ENCODE measurements at places on chromosomes 6 and 20.

- DNase-seq: no peak
These were observed 166.0 kb upstream of the KCNG1 start for GRCh38 chr20:51188941-51189340.

DNA sequence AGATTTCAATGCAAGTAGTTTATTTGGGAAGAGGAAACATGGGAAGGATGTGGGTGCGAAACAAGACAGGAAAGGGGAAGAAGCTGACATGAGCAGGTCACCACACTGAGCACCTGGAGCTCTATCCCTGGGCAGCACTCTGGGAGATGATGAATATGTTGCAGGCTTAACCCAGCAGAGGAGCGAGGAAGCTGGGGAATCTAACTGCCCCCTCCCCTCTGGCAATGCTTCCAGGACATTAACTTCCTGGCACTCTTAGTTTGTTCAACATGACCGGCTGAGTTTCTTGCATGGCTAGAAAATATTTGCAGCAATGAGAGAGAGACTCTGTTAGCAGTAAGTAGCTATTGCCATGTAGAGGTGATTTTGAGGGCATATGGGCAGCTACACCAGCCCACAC is 4.9 kb upstream of the ADA start:
- DNase-seq: no peak

- peak; percentile 74 for DNase-seq
These were observed 27.5 kb upstream of the ZBTB22 start for GRCh38 chr6:33344701-33345697.

DNA sequence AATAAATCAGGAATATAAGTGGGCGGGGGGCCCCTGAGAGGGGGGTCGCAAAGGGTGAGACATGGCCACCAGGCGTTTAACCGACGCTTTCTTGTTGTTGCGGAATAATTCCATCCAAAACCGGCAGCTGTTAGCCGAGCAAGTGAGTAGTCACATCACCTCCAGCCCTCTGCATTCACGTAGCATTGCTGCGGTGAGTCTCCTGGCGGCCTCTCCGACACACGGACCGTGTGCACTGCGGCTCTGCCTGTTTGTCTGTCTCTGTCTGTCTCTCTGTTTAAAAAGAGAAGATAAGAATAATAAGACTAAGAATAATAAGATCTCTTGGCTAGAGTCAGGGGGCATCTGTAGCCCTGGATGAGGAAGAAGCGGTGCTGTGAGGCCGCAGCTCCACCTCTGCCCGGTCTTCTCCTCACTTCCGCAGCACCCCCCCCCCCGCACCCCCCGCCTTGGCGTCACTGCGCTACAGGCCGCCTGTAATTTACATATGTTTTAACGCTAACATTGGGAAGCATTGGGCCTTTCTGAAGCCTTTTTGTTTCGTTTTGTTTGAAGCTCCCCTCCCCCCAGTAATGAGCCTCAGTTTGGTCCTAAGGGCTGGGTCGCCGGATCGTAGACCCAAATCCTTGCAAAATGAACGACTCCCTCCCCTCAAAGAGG is 993 bp downstream of the STX16 start:
- peak; percentile 86 for DNase-seq

DNA sequence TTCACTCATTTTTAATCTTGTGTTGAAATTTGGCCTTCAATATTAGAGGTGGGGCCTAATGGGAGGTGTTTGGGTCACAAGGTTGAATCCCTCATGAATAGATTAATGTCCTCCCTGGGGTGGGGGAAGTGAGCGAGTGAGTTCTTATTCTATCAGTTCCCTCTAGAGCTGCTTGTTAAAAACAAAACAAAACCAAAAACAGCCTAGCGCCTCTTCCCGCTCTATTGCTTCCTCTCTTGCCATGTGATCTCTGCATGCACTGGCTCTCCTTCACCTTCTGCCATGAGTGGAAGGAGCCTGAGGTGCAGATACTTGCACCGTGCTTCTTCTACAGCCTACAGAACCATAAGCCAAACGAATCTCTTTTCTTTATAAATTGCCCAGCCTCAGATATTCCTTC is 89.6 kb upstream of the SLC35F1 start:
- no peak for DNase-seq

DNA sequence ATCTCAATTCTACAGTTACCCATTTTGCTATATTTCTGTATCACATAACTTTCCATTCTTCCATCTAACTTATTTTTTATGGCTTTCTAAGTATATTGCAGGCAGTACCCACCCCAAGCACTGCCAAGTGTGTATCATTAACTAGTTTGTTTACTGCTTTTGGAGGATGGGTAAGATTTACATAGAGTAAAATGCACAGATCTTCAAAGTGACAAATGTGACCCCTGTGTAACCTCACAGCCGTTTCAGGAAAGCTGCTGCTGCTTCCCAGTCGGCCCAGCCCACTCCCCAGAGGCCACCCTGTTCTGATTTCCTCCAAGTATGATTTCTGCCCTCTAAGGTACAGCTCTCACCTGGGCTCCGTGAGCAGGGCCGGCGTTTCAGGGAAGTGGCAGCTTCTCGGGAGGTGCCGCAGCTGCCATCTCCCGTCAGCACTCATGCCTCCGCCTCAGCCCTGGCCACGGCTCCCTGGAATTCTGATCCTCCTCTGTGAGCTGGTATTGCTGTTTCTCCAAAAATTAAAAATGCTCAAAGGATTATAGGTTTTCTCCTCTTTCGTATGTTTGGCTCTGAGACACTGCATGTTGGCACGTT is 15.0 kb upstream of the MAP1LC3A start:
- no peak for DNase-seq

DNA sequence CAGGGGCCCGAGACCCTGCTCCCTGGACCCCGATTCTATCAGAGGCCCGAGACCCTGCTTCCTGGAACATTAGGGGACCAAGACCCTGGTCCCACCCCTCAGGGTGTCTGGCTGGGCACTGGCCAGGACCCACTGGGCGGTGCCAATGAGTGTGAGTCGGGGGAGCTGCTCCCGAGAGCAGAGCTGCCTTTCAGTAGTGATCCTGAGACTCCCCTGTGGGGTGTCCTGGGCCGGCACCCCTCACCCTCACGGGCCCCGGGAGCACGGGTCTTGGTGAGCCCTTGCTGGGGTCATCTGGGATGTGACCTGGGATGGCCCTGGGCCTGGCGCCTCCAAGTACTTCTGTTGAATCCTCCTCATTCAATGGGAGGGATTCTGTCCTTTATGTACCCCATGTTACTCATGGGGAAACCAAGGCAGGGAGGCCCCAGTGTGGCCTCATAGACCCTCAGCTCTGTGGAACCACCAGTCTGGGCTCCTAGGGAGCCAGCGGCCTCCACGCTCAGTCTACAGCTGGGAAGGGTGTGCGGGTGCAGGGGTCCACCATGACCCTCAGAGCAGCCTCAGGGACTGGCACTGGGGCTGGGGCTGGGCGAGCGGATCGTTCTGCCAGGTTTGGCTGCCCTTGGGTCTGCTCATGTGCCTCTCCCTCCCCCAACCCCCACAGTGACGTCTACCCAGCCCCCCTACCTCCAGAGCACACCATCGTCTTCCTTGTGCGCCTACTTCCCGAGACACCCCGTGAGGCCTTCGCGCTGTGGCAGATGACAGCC is 25.6 kb downstream of the COL20A1 start:
- no peak for DNase-seq

- no peak for DNase-seq
These were observed 33.5 kb downstream of the DACT2 start for GRCh38 chr6:168286116-168286515.

DNA sequence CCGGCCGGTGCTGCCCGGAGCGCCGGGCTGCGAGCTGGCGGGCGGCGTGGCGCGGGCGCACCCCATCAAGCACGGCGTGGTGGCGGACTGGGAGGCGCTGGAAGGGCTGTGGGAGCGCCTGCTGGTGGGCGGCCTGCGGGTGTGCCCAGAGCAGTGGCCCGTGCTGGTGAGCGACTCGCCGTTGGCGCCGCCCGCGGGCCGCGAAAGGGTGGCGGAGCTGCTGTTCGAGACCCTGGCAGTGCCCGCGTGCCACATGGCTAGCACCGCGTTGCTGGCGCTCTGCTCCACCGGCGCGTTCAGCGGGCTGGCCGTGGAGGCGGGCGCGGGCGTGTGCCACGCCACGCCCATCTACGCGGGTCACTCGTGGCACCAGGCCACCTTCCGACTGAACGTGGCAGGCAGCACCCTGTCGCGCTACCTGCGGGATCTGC is 517 bp downstream of the ACTL10 start:
- DNase-seq: peak; percentile 10

DNA sequence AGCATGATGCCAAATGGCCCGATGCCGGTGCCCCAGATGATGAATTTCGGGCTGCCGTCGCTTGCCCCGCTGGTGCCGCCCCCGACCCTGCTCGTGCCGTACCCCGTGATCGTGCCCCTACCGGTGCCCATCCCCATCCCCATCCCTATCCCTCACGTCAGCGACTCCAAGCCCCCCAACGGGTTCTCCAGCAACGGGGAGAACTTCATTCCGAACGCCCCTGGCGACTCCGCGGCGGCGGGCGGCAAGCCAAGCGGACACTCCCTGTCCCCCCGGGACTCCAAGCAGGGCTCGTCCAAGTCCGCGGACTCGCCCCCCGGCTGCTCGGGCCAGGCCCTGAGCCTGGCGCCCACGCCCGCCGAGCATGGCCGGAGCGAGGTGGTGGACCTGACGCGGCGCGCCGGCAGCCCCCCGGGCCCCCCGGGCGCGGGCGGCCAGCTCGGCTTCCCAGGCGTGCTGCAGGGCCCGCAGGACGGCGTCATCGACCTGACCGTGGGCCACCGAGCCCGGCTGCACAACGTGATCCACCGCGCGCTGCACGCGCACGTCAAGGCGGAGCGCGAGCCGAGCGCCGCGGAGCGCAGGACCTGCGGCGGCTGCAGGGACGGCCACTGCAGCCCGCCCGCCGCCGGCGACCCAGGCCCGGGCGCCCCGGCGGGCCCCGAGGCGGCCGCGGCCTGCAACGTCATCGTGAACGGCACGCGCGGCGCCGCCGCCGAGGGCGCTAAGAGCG is 144.6 kb downstream of the SOBP start:
- DNase-seq: no peak

- DNase-seq: no peak
These were observed 69.4 kb upstream of the KCNG1 start for GRCh38 chr20:51092338-51092737.

- no peak for DNase-seq
These were observed 3.5 kb upstream of the NT5DC1 start for GRCh38 chr6:116096979-116097816.

DNA sequence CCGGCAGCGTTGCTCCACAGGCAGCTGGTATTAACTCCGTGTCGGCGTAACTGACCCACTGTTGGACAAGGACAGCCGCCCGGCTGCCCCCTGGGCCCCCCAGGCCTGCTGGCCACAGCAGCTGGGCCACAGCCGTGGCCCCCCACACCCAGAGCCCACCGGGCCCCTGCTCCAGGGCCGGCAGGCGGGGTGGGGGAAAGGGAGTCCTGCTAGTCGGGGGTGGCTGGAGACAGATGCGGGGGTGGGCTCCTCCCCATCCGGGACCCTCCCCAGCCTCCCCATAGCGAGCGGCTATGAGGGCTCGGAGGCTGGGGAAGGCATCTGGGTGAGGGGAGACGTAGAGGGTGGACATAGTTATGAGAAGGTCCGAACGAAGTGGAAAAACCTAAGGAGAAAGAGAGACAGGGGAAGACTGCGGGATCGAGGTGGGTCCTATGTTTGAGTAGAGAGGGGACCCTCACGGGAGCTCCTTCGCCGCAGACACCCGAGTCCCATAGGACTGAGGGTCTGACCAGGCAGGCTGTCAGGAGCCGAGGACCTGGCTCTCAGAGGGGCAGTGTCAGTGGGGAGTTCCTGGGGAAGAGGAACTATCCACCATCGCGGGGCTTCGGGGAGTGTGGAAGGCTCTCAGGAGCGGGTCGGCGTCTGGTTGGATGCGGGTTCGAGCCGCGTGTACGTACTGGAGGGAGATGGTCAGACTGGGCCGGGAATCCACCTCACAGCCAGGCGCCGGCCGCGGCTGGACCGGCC is 511 bp downstream of the VARS1 start:
- peak; percentile 12 for DNase-seq

- no peak for DNase-seq
These were observed 1.5 kb upstream of the HMGN4 start for GRCh38 chr6:26536571-26537159.

DNA sequence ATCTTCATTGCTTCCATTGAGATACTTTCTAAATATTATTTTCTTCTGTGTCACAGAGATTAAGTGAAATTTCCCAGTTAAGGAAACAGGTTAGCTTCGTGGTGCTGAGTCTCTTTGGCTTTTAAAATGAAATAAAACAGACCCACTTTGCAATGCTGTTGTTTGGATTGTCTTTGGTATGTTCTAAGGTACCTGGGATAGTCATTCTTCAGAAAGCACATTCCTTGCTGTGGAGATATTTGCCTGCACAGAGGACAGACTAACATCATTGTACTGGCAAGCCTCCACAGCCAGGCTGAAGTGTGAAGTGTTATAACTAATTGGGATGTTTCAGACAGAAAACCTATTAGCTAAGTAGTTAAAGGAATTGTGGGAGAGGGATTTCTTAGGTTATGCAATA is 148.8 kb upstream of the EPHA7 start:
- no peak for DNase-seq

- DNase-seq: no peak
These were observed 16.9 kb downstream of the USP49 start for GRCh38 chr6:41878246-41878645.

GRCh38 chr6:12017263-12017662 is 5.2 kb downstream of the HIVEP1 start:
- no peak for DNase-seq

DNA sequence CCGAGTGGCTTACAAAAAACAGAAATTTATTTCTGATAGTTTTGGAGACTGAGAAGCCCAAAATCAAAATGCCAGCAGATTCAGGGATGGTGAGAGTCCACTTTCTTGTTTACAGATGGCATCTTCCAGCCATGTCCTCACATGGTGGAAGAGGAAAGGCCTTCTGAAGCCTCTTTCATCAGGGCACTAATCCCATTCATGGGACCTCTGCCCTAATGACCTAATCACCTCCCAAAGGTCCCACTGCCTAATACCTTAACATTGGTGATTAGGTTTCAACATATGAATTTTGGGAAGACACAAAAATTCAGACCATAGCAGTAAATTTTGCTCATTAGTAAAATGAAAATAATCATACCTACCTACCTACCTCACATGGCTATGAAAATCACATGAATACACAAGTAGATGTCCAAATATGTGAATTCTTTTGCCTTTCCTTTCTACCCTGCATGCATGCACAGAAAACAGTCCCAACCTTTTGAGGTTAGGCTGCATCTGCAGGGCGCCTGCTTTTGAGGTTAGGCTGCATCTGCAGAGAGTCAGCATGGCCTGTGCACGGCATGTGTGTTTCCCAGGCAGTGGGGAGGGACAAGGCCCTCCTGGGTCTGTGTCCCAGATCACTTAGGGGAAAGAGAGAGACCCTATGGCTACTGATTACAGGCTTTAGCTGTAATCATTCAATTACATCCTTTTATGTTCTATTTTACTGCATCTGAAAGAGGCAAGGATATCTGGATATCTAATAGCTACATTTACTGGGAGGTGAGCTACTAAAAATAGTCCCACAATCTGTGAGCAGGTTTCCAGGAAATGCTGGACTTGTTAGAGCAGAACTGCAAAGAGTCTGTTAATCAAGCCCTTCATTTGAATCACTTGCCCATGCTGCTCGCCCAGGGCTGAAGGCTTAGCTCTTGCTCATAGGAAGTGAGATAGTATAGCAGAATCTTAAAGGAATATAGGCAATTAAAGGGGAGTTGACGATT is 497.7 kb upstream of the MARCKS start:
- DNase-seq: no peak

GRCh38 chr6:43852350-43852864 is 82.4 kb downstream of the VEGFA start:
- no peak for DNase-seq
